Stimulated activated CD8-positive, alpha-beta memory T cell treated with anti-CD3 and anti-CD28 coated beads, Interleukin-15, amount 100 ng/mL, for 4 hours (primary cell): ENCODE measurements at places on chromosomes 16 and 17.

DNA sequence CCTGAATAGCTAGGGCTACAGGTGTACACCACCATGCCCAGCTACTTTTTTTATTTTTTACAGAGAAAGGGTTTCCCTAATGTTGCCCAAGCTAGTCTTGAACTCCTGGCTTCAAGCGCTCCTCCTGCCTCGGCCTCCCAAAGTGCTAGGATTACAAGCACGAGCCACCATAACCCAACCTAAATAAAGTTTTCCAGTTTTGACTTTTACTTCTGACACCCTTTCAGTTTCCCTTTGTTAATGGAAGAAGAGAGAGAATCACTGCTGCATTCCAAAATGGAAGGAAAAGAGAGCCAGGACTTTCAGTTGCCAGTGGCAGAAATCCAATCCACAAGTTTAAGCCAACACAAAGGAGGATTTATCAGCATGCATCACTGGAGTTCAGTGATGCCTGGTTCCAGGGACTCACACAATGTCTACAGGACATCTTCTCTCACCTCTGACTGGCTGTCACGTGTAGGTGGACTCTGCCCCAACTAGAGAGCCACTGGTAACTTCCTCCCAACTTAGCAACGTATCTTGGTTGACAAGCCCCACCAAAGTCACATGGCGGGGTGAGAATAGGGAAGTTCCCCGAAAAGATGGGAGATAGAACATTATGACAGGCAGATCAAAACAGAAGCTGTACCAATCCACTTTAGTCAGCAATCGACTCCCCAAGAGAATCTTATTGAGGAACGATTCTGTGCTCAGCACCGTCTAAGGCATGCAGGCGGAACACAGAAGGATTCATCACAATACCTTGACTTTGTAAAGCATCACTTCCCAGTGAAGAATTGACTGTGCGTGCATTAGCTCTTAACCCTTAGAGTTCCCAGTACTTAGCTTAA lies 46.5 kb downstream of the GAS7 start:
- DNase-seq: no peak

DNA sequence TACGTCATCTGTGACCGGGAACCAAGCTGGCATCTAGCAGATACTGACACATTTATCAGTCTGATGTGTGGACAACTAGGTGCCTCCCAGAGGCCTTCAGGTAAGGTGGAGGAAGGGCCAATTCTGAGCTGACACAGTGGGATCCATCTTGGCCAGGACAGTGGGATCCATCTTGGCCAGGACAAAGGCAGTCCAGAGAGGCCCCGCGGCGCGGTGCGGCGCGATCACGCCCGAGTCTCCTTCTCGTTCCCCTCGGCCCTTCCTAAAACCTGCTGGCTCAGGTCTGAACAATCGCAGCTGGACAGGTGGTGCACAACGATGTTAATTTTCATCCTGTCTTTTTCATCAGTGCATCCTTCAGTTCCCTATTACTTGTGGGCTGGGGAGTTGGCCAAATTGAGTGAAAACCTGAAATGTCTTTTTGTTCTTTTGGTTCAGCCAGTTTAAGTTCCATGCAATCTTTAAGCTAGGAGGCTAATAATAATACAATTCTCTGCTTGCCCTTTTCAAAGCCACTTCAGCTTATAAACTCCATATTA lies 486 bp upstream of the WSB1 start:
- DNase-seq: no peak

GRCh38 chr17:4583782-4584100 lies 588 bp upstream of the SMTNL2 start:
- DNase-seq: no peak

GRCh38 chr17:47948706-47949196 lies 7.4 kb downstream of the PNPO start:
- no peak for DNase-seq

- no peak for DNase-seq
Observed at GRCh38 chr17:34703533-34703932, 124.2 kb downstream of the TMEM132E start.

DNA sequence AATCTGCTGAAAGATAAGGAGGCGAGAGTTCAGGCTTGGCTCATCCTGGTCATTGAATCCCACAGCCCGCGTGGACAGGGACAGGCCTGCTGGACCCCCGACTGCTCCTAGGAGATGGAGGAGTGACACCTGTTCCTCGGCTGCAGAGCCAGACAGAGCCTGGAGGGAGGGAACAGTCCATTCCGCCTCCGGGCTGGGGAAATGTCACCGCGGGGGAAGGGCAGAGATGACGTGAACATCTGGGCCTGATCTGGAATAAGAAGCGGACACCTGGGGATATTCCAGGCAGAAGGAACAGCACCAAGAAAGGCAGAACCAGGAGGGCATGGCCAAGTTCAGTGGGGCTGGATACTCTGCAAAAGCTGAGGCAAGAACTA lies 1.5 kb downstream of the ZNF747 start:
- no peak for DNase-seq

DNA sequence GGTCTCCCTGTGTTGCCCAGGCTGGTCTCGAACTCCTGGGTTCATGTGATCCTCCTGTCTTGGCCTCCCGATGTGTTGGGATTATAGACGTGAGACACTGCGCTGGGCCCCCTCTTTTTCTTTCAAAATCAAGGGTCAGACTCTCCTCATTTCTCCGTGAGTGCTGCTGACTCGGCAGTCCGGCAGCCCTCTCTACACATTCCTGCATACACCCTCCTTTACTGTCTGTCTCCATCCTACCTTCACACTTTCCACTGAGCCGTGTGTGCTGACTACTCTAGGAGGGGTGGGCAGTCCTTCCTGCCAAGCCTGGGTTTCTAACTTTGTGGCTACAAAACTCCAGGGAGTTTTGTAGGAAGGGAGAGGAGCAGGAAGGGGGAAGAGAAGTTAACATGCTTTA lies 195.2 kb downstream of the PARN start:
- DNase-seq: no peak

GRCh38 chr17:33113991-33114370 lies 122.3 kb downstream of the SPACA3 start:
- DNase-seq: no peak

DNA sequence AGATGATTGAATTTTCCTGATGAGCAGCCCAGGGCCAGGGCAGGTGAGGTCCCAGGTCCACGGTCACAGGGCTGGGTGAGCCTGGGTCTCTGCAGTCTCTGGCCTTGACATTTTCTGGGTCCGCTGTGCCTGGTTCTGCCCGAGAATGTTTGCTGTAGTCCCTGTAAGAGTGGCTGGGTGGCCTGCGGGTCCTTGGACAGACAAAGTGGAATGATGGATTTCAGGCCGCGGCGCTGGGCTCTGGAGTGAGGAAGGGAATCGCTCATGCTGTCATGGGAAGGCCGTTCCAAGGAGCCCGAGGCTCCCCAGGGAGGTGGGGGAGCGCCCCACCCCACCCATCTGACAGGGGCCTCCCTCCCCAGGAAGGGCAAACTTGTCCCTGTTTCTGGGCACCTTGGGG lies 153.5 kb upstream of the CIBAR2 start:
- no peak for DNase-seq

DNA sequence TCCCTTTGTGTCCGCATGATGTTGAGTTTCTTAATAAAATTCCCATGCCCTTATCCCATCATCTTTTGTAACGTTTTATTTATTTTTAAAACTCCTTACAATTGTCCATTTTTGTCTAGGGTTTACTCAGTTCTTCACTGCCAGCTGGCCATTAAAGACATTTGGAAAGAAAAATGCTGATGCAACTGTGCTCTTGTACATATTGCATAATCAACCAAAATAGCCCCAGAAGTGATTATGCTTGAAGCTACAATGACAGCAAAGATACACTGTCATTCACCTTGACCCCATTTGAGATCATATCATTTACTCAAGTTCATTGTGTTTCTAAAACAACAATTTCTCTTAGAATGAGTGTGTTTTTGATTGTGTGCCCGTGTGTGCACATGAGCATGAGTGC lies 1074.6 kb upstream of the RBFOX1 start:
- no peak for DNase-seq

DNA sequence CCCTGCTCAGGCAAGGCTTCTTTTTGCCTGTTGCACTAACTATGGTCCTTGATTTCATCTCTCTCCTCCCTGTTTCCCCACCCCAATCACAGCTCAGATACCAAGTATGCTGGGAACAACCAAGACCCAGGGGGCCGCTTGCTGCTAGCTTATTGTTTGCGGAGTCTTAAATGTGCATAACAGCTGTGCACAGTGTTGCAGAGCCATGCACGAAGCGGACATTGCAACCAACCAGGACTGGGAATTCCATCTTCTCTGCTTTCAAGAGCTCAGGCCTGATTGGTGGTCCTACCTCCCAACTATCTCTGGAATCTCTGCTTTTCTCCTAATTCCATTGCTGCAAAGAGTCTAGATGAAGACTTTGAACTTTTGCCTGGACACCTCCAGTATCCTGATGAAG lies 281.3 kb upstream of the TNRC6C start:
- DNase-seq: no peak

GRCh38 chr16:48531011-48531962 lies 78.7 kb downstream of the N4BP1 start:
- no peak for DNase-seq
